ENCODE measurements at places on chromosomes 4 and X.

- no peak for DNase-seq
These were observed 28.8 kb downstream of the GYG2 start for GRCh38 chrX:2857566-2857965.

DNA sequence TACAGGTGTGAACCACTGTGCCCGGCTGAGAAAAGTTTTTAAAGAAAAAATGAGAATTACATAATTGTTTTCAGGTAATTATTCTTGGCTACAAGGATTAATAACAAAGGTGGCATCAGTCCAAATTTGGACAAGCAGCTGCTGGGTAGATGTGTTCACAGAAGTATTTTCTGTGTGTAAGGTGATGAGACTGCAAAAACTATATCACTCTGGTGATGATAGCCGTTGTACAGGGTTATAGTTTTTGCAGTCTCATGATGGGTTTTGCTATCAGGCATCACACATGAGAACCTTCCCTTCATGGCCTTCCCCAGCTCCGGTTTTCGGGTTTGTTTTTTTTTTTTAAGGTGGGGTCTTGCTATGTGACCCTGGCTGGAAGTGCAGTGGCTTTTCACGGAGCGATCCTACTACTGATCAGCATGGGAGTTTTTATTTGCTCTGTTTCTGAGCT lies 5.1 kb upstream of the SLC10A3 start:
- no peak for DNase-seq

GRCh38 chr4:57736781-57737180 lies 626.6 kb upstream of the IGFBP7 start:
- DNase-seq, result no peak

DNA sequence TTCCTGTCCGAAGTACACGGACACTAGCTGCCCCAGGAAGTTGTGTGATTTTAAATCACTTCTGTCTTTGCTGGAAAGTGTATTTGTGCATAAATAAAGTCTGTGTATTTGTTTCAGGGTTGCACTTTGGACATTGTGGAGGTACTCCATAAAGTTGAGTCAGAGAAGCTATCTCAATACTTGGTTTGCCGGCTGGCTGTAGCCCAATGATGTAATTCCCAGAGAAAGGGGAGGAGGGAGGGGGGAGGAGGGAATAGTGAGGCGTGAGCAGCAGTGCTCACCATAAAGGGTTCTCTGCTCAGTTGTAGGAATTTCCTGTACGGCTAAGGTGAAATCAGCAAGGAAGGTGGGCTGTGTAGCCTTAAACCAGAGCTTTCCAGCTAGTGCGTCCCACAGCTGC lies 7.5 kb downstream of the APEX2 start:
- DNase-seq, result no peak

GRCh38 chrX:10884246-10884645 lies 226.9 kb upstream of the HCCS start:
- DNase-seq, result no peak

Data from Right ventricle myocardium inferior (tissue), 1 donor.